ENCODE measurements at places on chromosomes 16 and 17.

GRCh38 chr17:39096508-39097149, 54.8 kb downstream of the PLXDC1 start:
- no peak for DNase-seq

GRCh38 chr17:74742153-74742515, 5.1 kb downstream of the RAB37 start:
- peak; percentile 59 for DNase-seq

GRCh38 chr17:39178536-39178935, 12.6 kb upstream of the ARL5C start:
- no peak for DNase-seq

DNA sequence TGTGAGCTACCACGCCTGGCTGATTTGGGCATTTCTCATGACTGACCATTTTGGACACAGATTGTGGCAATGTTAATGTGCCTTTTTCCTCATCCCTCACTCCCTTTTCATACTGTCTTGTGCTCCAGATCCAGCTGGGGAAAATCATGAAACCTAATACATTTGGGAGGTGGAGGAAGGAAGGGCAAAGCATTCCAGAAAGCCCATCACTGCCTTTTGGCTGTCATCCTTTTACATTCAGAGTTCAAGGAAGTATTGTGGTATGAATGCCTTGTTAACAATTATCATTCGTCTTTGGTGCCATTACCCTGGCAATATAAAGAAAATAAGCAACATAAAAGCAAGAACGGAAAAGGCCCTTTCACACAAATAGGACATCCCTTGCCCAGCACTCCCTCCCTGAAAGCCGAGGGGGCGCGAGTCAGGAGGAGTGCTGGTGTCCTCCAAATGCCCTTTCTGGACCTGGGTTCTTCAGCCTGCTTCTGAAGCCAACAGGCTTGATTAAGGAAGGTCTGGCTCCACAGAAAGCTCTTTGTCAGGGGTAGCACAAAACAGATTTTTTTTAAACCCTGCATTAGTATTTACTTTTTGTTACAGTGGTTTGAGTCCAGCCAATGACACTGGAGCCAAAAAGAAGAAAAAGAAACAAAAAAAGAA, 20.1 kb downstream of the NMT1 start:
- no peak for DNase-seq

DNA sequence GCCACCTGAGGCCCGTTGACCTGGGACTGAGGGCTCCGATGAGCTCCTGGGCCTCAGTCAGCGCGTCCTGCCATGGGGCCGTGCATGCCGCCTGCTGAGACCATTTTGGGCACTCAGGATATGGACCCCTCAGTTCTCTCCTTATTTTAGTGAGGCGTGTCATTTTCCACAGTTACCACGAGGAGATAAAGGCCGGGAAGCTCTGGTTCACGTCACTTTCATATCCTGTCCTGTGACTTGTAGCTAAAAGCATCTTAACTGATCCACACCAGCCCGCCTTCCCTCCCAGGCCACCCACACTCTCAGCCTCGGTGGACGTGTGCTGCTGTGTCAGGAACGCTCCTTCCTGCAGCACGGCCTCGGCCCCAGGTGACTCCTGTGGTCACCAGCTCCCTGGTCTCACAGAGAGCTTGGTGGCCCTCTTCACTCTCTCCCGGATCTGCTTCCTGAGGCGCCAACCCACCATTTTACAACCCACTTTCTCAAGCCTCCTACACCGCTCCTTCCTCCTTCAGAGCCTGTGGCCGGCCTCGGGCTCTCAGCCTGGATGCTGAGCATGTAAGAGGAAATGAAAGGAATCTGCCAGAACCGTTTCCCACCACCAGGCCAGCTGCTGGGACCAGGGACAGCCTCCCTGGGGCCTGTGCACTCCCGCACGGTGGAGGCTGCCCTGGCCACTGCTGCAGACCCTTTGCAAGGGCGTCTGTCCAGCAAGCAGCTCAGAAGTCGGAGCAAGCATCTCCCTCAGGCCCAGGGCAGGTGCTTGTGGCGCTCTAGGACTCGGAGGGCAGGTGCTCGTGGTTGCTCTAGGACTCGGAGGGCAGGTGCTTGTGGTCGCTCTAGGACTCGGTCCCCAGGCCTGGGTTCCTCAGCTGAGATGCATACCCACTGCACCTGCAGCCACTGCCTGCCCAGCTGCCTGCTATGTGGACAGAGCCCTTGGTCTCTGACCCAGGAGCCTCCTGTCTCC, 23.9 kb upstream of the FASN start:
- DNase-seq = no peak

- DNase-seq = no peak
Observed at GRCh38 chr17:41437769-41438168, 3.0 kb downstream of the KRT38 start.

DNA sequence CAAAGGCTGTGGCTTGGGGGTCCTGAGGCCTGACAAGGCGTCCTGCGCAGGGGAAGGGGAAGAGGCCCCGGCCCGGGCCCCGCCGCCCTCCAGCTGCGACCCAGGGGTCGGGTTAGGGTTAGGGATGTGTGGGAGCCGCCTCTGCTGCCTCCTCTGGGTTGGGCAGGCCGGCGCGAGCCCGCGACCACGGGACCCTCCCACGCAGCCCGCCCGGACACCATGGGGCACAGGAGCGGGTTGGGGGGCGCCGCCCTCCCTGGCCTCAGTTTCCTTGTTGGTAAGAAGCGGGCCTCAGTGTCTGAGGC, 386 bp downstream of the CIAO3 start:
- DNase-seq = no peak

DNA sequence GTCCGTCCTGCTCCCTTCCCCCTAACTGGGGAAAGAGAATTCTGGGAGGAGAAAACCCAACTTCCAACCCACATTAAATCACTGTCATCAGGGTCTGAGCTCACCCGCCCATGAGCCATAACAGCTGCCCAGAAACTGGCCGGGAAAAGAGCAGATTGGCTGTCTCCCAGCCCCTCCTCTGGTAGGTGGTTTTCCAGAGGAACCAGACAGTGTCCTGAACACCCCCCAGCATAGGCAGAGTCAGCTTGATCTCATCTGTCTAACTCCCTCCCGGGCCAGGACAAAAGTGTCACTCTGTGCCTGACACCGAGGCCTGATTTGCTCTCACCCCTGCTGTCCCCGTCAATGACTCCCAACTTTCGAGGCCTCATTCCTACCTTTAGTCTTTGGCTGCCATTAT, 197.0 kb downstream of the AXIN2 start:
- DNase-seq = no peak

DNA sequence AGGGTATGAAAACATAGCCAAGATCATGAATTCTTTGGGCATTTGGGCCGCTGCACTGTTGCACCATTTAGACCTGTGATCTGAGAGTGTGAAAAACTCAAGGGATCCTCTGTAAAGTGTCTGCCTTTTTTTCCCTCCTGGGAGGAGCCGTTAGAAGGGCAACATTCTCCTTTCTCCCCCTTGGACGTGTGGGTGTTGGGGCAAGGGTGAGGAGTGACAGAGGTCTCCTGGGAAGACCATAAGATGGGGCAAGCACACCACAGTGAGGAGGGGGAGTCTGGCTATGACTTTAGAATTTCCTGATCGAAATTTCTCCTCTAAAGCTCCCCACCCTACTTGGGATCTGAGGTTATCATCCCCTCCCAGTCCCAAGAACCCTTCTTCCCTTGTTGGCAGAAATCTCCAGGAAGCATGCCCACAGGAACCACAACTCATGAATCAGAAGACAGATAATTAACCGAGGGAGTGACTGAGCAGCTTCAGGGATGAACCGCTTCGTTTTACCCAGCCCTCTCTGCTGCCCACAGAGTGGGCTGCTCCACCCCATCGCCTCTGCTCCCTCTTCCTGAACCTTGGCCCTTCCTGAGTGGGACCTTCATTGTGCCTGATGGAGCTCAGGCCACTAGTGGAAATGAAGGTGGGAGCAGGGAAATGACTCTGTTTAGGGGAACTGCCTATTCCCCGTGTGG, 4.2 kb downstream of the ITGB3 start:
- DNase-seq = no peak

DNA sequence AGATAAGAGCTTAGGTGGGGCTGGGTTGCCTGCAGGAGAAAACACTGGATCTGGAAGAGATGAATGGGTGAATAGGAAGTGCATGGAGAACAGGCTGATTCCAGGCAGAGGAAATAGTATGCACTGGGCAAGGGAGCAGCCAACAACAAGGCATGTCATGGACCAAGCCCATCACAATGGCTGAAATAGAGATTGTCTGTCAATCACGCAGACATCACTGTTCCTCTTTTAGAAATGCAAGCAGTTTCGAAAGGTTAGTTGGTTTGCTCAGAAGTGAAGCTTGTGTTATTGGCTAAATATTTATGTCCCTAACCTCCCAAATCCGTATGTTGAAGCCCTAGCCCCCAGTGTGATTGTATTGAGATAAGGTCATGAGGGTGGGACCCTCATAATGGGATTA, 621.7 kb upstream of the CDH11 start:
- DNase-seq = no peak

DNA sequence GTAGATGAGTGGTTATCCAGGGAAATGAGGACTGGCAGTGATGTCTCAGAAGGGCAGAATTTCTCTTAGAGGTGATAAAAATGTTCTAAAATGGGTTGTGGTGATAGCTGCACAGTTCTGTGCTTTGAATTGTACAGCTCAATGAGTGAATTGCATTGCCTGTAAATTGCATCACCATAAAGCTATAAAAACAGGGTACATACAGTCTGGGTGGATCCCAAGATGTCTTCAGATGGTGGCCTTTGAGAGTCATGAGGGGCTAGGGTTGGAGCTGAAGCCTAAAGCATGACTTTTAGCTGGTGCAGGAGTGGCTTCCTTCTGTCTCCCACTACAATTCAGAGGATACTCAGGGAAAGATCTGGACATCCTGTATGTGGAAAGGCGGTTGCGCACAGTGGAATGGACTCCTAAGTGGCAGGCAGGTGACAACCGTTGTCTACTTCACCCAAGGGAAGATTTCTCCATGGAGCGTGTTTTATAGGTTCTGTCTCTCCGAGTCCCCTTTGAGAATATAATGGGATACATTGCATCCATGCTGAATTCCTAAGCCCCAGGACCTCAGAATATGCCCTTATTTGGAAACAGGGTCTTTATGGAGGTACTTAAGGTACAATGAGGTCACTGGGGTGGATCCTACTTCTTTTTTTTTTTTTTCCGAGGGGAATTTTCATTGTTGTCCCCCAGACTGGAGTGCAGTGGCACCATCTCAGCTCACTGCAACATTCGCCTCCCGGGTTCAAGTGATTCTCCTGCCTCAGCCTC, 1.6 kb upstream of the IL32 start:
- DNase-seq = no peak

DNA sequence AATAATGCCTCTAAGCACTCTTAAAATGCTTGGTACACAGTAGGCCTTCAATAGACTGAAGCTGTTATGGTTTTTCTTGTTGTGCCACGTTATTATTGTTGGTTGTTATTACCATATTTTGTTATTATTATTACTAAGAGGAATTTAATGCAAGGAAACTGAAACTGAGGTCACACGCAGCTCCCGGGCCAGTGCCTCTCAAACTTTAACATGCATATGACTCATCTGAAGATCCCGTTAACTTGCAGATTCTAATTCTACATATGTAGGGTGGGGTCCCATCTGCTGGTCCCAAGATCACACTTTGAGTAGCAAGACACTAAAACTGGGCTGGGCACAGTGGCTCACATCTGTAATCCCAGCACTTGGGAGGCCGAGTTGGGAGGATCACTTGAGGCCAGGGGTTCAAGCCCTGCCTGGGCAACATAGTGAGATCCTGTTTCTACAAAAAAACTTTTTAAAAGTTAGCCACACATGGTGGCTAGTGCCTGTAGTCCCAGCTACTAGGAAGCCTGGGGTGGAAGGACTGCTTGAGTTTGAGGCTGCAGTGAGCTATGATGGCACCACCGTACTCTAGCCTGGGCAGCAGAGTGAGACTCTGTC, 888 bp downstream of the ACSM5 start:
- DNase-seq = no peak

DNA sequence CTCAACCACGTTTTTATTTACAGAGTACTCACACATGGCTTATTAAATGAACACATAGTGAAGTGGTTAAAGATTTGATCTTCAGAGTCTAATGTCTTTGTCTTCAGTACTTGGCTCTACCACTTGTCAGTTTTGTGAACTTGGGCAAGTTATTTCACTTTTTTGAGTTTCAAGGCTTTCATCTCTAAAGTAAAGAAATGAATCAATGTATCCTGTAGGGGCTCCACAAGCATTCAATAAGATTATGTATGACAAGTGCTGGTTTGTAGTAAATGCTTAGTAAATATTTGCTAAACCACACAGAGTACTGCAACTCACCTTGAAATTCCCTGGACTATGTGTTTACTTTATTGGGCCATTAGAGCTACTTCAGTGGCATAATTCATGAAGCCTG, 446.0 kb upstream of the GOT2 start:
- DNase-seq = no peak

- DNase-seq = peak; percentile 78
Observed at GRCh38 chr17:74957935-74958740, 14.4 kb downstream of the HID1 start.

DNA sequence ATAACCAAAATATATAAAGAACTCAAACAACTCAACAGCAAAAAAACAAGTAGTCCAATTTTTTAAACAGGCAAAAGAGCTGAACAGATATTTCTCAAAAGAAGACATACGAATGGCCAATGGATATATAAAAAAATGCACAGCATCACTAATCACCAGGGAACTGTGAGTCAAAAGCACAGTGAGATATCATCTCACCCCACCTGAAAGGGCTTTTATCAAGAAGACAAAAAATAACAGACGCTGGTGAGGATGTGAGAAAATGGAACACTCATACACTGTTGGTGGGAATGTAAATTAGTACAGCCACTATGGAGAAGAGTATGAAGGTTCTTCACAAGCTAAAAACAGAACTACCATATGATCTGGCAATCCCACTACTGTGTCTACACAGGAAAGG, 7.4 kb downstream of the XYLT1 start:
- DNase-seq = no peak

DNA sequence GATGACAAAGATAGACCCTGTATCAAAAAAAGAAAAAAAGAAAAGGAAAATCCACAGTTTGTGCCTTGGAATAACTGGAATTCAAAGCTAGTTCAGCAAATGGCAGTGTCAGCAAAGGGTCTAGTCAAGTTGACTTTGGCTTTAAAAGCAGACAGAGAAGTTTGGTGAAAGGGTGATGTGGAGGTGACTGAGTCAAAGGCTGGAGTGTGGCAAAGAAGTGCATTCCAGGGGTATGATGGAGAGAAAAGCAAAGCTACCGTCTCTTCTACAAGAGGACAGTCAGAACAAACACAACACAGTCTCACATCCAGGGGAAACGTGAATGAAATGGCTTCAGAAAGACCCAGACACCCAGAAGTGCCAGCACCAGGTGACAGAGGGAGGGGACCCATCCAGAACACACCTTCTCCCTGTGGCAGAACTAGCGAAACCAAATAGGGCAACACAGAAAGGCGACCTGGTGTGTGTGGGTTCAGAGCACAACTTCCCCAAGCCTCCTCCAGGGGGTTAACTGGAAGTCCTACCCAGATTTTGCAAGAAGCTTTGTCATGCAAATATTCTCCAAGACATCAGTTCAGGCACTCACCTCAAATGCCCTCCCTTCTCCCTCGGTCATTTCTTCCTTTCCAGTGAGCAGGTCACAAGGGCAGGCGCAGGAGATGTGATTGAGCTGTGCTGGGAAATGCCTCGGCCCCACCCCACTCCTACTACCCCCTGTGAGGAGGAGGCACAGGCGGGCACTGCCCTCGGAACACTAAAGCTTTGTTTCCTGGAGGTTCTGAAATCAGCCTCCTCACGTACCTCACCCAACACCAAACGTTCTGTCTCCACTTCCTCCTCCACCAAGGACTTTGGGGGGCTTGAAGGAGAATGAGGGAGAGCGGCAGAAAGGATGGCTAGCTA, 481.9 kb downstream of the SOX9 start:
- DNase-seq = no peak

All from activated naive CD8-positive, alpha-beta T cell treated with anti-CD3 and anti-CD28 coated beads for 36 hours (primary cell).